CD8-positive, alpha-beta memory T cell (primary cell): ENCODE measurements at places on chromosomes 2 and 18. TPM values are rescaled to one million over a fixed set of nuclear protein-coding genes. Genes with fewer than 3 reads are reported as not detected.

DNA sequence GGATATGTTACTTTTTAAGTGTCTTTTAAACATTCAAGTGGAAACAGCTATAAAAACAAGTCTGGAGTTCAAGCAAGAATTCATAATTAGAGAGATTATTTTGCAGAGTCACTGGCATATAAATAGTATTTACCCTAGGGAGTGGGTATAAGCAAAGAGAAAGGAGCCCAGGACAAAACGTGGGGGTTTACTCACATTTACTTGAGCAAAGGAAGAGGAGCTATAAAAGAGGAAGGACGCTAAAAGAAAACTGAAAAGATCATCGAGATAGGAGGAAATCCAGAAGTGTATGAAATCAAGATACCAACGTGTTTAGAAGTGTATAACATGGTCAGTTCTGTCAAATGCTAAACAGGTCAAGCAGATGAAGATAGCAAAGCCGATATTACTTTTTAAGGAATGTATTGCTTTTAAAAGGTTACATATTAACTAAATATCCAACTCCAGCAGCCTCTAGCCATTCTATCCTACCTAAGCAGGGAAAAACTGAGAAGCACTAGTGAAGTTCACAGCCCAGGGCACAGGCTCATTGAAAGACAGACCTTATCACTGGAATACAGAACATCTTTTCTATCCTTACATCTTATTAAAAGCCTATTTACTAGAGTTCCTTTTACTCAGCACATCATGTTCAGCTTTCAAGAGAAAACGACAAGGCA lies 8.6 kb downstream of the KANSL1L start:
- no peak overlapping the region for H3K27ac ChIP-seq
- H3K4me3 ChIP-seq = no peak overlapping the region
- no peaks in the 10 kb centered on the region for H3K4me1 ChIP-seq
- H3K27me3 ChIP-seq = no peaks in the 10 kb centered on the region

The UGT1A7 gene
- total RNA-seq = not detected

The ZNG1B gene
- 40.5 TPM for total RNA-seq

- H3K27me3 ChIP-seq = no peaks in the 10 kb centered on the region
- H3K27ac ChIP-seq = no peak overlapping the region
- DNase-seq = no peak
These were observed 64.2 kb downstream of the NPAS2 start for GRCh38 chr2:100884145-100884621.

The NXPH2 gene
- not detected for total RNA-seq

DNA sequence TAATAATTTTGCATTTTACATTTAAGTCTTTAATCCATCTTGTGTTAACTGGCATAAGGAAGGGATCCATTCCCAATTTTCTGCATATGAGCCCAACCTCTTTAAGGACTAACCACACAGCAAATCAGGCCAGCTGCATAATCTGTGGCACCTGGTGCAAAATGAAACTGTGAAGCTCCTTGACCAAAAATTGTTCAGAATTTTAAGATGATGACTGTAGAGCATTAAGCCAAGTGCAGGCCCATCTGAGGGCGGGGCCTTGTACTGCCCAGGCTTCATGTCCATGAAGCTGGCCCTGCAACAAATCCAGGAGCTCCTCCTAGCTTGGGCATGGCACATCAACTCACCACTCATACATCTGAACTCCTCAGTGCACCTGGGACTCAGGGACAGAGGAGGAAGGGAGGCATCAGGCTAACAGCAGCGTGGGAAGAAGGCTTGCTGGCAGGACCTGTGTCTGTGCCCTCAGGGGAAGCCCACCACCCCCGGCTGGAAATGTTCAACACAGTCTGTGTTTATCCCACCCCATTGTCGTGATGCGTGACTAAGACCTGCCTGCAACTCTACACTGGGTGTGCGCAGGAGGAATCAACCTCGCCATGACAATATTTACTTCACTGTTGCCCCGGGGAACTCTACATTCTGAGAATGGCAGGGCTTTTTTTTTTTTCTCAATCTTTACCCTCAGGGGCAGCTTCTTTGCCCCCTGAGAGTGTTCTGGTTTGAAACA lies 128.9 kb upstream of the SIX2 start:
- H3K27me3 ChIP-seq = no peaks in the 10 kb centered on the region
- no peak for DNase-seq
- H3K27ac ChIP-seq = no peak overlapping the region
